AG10803 (cell line): ENCODE measurements at places on chromosomes 7 and 10.

DNA sequence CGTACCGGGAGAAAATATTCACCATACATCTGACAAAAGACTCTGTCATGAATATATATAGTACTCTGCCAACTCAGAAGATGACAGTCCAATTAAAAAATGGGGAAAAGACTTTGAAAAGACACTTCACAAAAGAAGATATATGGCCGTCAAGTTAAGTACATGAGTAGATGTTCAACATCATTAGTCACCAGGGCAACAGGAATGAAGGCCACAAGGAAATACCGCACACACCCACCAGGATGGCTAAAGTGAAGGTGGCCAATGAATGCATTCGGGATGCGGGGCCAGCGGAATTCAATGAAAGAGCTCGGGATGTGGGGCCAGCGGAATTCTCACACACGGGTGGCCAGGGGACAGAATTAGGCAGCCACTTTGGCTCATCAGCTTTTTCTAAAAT is 42.2 kb downstream of the MAD1L1 start:
- DNase-seq = peak; percentile 17

DNA sequence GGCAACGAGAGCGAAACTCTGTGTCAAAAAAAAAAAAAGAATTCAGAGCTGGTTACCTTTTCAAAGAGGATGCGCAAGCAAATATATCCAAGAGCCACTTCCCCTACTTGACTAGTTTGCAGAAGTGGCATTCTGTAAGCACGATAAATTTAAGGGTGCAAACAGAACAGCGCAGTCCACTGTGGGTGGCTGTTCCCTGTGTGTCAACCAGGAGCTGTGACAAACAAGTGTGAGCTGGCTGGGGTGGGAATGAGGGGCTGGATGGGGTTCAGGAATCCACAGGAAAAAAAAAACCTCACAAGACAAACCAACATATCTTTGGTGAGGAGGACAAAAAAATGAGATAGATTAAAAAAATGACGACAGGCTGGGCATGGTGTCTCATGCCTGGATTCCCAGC is 15.9 kb downstream of the GUSB start:
- DNase-seq = no peak

GRCh38 chr10:42932735-42933447 is 144.0 kb upstream of the RET start:
- no peak for DNase-seq

GRCh38 chr7:47581438-47581803 is 490 bp downstream of the TNS3 start:
- no peak for DNase-seq

DNA sequence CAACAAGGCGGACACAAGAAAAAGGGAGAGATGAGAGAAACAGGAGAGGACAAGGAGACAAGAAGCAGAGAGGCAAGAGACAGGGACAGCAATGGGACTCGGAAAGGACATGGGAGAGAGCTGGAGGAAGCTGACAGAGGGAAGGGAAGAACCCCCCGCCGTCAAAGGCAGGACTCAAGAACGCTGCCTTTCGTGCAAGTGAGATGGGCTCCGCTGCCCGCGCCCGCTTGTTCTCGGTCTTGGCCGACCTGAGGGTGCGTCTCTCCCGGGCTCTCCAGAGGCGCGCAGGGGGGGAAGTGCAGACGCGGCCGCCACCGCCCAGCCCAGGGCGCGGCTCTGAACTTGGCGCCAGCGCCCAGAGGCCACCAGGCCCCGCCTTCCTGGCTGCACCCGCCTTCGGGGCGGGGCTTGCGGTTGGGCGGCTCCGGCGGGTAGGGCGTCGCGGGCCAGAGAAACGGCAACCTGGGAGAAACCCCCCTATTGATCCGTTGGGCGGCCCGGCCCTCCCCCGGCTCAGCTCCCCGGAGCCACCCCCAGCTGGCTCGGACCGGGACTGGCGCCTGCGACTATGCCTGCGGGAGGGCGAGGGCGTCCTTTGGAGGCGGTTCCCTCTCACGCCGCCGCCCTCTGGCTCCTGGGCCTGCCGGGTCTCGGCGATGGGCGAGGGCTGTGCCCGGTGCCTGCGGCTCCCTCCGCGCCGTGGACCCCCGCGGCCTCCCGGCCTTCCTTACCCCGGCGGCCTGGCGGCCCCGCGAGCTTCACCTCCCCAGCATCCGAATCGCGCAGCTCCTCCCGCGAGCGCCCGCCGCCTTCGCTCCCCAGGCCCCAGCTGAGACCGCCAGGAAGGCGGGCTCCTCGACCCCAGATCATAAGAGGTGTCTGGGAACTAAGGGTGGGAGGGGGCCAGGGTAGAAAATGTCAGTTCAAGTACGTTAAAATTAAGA is 2.2 kb upstream of the ANTXRL start:
- peak; percentile 78 for DNase-seq

DNA sequence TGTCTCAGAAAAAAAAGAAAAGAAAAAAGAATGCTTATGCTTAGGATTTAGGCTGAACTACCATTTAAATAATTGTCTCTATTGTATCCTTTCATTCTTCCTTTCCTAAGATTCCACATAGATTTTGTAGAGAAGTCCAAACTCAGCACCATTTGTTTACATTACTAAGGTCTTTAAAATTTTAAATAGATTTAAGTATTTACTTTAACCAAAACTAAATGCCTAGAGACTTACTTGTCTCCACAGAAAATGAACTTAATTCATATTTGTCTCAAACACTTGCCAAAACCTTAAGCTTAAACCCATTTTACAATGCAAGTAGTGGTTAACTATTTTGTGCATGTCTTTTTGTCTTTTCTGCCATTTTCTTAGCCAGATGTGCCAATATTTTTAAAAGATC is 54.1 kb upstream of the ABI1 start:
- DNase-seq = peak; percentile 6

GRCh38 chr7:158824028-158824427 is 5.3 kb downstream of the ESYT2 start:
- DNase-seq = no peak

GRCh38 chr10:122249303-122249850 is 21.7 kb upstream of the BTBD16 start:
- no peak for DNase-seq

- DNase-seq = peak; percentile 5
These were observed 792.6 kb upstream of the C7orf33 start for GRCh38 chr7:147798001-147798400.

DNA sequence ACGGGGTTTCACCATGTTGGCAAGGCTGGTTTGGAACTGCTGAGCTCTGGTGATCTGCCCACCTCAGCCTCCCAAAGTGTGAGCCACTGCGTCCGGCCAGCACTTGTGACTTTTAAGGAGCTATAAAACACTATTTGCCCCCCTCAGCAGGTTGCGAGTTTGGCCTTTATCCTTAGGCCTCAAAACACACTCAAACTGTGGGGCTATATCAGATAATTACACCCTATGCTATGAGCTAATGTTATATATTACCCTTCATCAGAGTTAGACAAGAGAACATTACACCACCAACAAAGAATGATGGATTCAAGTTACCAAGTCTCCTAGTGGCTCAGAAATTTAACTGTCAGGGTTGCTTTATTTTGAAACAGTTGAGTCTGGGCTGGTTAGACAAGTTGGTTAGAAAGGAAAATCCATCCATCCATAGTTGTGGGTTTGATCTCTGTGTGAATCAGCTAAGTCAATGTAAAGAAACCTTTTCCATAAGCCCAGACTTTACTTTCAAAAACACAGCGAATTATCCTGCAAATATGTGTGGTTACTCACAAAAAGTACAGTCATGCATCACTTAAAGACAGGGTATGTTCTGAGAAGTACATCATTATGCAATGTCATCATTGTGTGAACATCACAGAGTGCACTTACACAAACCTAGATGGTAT is 115.8 kb downstream of the SEMA3D start:
- no peak for DNase-seq

GRCh38 chr7:101399759-101400158 is 37.1 kb downstream of the COL26A1 start:
- peak; percentile 38 for DNase-seq

GRCh38 chr10:90723416-90724068 is 134.3 kb downstream of the HTR7 start:
- no peak for DNase-seq

DNA sequence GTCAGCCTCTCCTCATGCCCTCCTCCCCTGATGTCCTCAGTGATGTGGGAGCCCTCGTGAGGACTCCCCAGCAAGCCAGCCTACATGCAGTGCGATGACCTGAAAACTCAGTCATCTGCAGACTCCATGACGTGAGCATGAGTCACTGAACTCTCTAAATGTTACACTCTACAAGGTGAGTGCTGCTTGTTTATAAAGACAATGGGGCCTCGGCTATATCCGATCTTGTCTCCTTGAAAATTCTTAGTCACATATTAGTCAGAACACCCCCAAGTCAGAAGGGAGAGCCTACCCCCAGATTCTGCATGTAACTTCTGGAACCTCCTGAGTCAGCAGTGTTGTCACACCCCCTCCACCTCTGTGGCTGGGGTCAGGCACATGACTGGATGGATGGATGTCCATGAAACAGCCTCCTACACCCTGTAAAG is 673.8 kb downstream of the INHBA start:
- peak; percentile 73 for DNase-seq

- no peak for DNase-seq
These were observed 66.8 kb downstream of the MAD1L1 start for GRCh38 chr7:2165610-2166594.

- peak; percentile 52 for DNase-seq
These were observed 1.3 kb upstream of the SCD start for GRCh38 chr10:100345570-100346330.

DNA sequence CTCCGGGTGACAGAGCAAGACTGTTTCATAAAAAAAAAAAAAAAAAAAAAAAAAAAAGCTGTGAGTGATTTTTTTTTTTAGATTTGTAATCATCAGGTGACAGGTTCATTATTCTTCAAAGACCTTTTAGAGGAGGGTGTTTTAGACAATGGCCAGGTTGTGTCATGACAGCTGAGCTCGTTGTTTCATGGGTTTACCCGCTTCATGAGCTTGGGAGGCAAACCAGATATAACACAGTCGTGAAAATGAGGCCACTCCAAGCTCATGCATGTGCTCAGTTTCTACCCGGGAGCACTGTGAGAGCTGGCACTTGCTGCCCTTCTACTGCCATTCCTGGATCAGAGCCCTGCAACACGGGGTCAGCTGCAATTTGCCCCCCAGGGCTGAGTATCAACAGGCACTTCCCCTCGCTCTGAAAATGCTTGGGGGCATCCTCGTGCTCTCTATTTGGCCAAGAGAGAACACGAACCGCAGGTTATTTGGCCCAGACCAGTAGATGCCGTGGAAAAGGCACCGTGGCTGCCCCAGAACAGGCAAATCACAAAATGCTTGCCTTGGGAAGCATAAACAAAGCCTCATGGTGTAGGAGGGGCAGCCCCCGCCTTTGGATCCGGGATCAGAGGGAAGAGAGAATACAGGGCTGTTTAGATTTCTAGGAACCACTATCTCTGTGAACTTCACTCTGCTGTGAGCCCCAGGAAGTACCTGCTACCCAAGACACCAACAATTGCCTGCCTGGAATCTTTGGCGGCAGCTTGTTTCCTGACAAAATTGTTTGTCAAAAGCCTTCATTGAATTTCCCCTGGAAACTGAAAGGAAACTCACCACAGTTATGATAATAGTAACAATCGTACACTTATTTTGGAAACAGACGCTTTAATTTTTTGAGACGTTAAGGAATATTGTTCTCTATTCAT is 371.0 kb downstream of the FRMD4A start:
- no peak for DNase-seq

GRCh38 chr7:128785738-128786137 is 6.0 kb upstream of the CCDC136 start:
- DNase-seq = no peak

- DNase-seq = no peak
These were observed 283.1 kb upstream of the NRP1 start for GRCh38 chr10:33617381-33618080.

GRCh38 chr7:140190588-140190987 is 13.8 kb upstream of the KDM7A start:
- DNase-seq = no peak

DNA sequence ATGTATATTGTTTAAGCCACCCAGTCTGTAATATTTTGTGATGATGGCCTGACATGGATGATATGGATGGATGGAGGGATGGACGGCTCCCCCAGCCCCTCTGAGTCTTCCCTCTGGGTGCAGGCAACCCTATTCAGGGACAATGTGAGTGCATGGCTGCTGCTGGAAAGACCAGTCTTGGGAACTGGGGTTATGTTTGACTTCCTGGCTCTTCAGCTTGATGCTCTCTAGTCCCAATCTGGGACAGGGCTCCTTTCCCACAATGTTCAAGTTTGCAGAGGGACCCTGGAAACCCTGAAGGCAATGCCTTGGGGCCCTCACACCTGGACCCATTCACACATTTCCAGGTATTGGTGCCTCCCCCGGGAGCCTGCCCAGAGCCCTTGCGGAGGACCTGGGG is 52.3 kb upstream of the RET start:
- DNase-seq = no peak

GRCh38 chr7:119783799-119784198 is 489.2 kb upstream of the KCND2 start:
- no peak for DNase-seq

DNA sequence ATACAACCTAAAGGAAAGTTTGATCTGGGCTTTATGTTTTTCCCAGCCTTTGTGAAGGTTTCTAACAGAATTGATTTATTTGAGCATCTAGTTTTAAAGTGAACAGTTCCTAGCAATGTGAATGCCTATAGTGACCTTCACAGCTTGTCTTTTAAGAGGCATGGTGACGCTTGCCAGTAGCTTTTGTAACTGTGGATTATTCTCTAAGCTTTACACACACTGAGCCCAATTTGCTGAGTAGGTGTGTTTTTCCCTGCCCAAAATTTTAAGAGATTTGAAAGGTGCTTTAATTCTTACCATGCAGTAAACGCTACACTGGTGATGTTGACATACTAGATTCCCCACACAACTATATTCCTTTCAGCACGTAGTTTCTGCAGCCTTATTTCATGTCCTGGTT is 420.2 kb upstream of the AKR1E2 start:
- no peak for DNase-seq

DNA sequence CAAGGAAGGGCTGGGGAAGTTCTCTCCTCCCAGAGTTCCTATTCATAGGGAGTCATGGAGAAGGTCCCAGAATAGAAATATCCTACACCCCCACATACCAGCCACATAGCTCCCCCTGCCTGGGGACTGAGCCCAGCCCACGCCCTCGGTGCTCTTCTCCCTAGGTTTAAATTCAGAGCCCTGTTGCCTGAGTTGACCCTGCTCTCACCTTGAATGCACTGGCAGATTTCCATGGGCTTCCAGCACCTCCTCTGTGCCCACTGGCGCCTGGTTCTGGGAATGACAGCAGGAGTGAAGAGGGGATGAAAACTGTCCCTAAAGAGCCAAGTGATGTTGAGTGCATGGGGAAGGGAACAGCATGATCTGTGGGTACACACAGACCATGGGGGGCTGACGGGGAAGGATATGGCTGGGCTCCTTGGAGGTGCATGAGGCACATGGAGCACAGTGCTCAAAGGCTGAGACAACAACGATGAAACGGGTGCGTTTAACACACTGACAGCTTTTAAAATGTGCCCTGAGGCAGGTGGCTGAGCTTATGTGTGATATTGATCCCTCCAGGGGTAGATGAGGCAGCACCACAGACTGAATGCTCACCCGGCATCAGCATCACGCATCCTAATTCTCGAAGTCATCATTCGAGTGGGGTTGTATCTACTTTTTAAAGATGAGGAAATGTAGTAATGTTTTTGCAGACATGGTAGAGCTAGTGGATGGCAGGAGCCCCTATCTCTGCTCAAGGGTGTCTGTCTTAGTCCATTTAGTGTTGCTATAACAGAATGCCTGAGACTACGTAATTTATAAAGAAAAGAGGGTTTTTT is 53.7 kb upstream of the IGFBP3 start:
- DNase-seq = no peak
